ENCODE measurements at places on chromosomes 5 and 9.

- DNase-seq, result no peak
Measured at GRCh38 chr5:69271376-69271775, 36.7 kb downstream of the CDK7 start.

GRCh38 chr5:134466241-134467069, 54.8 kb upstream of the CDKN2AIPNL start:
- peak; percentile 95 for DNase-seq

DNA sequence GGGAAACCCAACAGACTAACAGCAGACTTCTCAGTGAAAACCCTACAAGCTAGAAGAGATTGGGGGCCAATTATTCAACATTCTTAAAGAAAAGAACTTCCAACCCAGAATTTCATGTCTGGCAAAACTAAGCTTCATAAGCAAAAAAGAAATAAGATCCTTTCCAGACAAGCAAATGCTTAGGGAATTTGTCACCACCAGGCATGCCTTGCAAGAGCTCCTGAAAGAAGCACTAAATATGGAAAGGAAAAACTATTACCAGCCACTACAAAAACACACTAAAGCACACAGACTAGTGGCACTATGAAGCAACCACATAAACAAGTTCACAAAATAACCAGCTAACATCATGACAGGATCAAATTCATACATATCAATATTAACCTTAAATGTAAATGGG, 131.1 kb downstream of the OR2K2 start:
- DNase-seq, result no peak

DNA sequence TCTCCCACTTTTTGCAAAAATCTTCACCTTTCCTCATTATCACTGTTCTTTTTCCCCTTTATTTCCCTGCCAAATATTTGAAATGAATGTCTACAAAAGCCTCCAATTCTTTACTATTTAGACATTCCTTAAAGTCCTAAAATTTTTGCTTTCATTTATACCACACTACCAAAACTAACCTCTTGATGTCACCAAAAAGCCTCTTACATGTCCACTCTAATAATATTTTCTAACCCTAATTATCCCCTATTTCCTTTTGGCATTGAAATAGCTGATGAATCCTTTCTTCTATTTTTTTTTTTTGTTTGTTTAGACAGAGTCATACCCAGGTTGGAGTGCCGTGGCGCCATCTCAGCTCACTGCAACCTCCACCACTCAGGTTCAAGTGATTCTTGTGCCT, 32.3 kb upstream of the NRG2 start:
- DNase-seq, result no peak

- DNase-seq, result no peak
Measured at GRCh38 chr5:56003679-56004078, 8.9 kb upstream of the IL6ST start.

- DNase-seq, result peak; percentile 22
Measured at GRCh38 chr5:94793113-94793815, 174.8 kb downstream of the SLF1 start.

GRCh38 chr5:57825031-57825686, 342.5 kb upstream of the ACTBL2 start:
- no peak for DNase-seq

- no peak for DNase-seq
Measured at GRCh38 chr5:92998456-92998855, 582.6 kb downstream of the NR2F1-AS1 start.

DNA sequence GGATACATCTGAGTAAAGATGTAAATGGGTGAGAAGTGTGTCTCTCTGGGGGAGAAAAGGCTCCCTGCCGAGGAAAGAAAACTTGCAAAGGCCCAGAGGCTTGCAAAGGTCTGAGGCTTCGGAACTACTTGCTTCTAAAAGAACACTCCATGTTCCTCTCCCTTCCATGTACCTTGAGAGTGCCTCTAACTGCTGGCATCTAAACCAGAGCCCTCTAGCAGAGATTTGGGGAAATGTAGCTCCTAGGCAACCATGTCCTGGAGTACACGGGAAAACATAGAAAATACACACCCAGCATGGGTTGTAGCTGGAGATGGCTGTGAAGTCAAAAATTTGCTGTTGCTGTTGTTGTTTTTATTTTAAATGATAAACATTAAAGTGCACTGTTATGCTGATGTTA, 151.6 kb downstream of the SYK start:
- no peak for DNase-seq

DNA sequence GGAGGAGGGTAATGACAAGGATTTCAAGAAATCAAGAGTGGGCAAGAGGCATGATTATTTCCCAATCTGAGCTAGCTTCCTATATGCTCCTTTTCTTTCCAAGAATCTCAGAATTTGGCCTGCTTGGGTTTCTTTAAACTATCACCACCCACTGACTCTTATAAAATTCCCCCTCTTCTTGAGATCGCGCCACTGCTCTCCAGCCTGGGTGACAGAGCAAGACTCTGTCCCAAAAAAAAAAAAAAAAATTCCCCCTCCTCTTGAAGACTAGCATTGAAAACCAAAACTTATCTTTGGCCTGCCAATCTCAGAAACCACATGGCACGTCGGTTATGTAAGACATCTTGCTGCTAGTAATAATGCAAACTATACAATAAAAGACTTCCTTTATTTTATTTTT, 3.4 kb upstream of the DMXL1 start:
- no peak for DNase-seq

DNA sequence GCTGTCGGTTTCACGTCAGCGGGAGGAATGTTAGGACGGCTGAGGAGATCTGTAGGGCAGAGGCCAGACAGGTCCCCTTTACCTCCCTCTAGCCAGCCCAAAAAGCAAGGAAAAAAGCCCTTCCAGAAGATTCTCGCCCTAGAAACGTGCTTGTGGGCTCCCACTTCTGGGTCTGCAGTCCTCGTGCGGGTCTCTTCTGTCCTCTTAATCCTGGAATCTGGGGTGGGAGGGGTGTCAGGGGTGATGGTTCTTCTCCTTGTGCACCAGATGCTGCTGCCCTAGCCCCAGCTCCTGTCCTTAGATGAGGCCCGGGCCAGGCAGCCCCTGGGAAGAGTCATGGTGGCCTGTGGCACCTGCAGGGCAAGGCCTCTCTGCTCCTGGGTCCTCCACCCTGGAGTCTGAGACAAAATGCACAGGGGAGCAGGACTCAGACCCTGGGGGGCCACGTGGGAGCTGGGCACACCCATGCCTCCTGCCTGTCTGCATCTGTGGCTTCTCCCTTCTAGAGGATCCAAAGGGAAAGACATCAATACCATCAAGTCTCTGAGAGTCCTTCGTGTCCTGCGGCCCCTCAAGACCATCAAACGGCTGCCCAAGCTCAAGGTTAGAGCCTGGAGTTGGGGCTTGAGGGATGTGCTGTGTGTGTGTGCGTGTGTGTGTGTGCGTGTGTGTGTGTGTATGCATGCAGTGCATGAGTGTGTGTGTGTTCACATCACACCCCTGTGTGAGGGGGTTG, 174.2 kb downstream of the CACNA1B start:
- DNase-seq, result no peak

DNA sequence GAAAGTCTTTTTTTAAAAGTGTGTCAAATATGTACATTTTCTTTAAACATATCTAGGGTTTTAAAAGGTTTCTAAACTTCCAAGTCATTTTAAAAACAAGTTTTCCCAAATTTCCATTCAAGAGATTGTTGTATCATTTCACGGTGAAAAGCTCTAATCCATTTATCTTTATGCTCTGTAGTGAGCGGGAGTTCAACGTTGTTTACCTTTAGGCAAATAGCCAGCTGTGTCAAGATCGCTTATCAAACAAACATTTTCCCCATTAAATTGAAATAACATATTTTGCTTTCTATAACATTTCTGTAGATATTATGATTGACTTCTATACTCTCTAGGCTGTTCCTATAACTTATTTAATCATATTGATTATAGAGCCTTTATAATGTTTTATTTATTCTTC, 75.1 kb downstream of the CTSL start:
- peak; percentile 25 for DNase-seq

- no peak for DNase-seq
Measured at GRCh38 chr5:74322191-74322590, 318.3 kb downstream of the ENC1 start.

GRCh38 chr5:138339464-138339863, 1.4 kb downstream of the FAM53C start:
- no peak for DNase-seq

GRCh38 chr9:129093602-129094386, 12.9 kb downstream of the DOLPP1 start:
- no peak for DNase-seq

DNA sequence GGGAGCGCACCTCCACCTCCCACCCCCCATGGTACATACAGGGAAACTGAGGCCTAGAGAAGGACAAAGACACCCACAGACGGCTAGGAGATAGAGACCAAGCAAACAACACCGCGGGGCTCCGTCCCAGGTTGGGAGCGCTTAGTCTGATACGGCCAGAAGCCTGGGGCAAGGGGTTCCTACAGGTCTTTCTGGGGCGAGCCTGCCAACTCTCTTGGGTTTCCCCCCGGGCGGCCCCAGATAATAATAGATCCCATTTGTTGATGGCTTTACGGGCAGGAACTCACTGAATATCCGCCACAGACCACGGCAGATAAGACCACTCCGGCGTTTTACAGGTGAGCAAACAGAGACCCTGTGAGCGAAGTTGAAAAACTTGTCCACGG, 5.0 kb upstream of the EBF1 start:
- DNase-seq, result no peak

GRCh38 chr5:154465169-154465568, 12.9 kb downstream of the HAND1 start:
- no peak for DNase-seq

DNA sequence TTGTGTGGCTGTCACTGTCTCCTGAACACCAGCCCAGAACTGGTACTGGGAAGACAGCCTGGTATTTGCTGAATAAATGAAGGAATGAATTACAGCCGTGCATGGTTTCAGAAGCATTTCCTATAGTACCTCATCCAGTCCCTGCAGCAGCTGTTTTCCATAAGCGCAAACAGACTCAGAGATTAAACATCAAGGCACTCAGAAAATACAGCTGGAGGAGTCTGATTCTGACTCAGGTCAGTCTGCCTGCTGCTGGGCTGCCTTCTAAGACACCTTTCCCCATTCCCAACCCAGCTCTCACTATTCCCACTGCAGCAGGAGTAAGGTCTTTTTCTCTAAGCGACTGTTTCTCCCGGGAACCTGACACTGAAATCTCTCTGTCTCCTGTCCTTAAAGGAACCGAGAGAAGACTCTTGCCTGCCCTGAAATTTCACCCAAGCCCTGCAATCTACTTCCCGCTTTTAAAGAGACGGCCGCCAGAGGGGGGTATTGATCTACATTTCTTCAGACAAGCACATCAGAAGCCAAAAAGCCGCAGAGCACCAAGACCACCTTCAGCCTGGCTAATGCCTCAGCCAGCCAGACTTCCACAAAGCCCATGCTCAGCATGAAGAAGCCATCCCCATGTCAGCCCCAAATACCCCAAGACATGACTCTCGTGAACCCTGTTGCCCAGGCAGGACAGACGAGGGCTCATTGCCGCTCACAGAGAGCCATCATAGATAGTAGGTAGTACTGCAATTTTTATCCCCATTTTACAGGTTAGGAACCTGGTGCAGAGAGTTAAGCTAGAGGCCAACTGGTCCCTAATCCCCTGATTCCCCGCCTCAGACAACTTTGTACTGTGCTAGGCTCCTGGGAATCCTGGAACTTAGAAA, 5.4 kb upstream of the FOXI1 start:
- DNase-seq, result peak; percentile 82

- DNase-seq, result no peak
Measured at GRCh38 chr5:123104607-123105006, 15.6 kb downstream of the PRDM6 start.

DNA sequence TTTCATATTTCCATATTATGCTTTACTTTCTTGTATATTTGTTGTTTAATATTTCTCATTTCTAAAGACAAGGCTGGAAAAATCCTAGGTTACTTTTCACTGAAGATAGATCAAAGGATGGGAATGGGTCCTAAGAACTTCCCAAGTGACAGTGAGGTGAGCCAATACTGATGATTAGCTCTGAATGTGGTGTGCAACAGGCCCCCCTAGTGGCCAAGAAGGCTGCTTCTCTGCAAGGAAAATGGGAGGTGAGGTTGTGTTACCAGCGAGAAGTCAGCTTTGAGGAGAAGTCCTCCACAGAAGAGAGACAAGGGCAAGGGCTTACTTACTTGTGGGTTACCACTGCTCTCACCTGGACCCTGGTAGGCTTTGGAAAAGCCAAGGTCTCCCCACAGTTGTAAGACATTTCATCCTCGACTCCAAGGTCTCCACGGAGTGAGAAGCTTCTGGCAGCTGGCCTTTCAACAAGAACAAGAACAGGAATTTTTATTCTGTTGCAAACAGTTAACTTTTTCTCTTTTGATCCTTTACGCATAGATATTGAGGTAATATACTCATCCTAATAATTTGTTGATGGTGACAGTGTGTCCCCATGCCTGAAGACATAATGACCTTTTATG, 69.9 kb downstream of the MAMDC2 start:
- peak; percentile 78 for DNase-seq

DNA sequence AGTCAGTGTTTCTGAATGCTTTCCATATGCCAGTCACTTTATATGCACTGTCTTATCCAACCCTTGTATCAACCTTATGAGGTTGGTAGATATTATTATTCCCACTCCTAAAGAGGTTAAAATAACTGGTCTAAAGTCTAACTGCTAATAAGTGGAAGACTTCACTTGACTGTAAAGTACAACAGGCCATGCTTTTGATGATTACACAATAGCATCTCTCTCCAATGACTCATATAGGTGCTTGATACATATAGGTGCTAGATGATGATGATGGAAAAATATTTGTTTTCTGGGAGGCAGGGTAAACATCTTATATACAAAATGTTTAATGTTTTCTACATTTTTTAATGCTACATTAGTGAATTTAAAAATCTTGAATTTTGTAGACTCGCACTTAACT, 75.9 kb upstream of the NR3C1 start:
- no peak for DNase-seq

GRCh38 chr5:42784132-42784531, 27.5 kb downstream of the CCDC152 start:
- no peak for DNase-seq

- no peak for DNase-seq
Measured at GRCh38 chr9:87521834-87522233, 24.2 kb downstream of the DAPK1 start.

DNA sequence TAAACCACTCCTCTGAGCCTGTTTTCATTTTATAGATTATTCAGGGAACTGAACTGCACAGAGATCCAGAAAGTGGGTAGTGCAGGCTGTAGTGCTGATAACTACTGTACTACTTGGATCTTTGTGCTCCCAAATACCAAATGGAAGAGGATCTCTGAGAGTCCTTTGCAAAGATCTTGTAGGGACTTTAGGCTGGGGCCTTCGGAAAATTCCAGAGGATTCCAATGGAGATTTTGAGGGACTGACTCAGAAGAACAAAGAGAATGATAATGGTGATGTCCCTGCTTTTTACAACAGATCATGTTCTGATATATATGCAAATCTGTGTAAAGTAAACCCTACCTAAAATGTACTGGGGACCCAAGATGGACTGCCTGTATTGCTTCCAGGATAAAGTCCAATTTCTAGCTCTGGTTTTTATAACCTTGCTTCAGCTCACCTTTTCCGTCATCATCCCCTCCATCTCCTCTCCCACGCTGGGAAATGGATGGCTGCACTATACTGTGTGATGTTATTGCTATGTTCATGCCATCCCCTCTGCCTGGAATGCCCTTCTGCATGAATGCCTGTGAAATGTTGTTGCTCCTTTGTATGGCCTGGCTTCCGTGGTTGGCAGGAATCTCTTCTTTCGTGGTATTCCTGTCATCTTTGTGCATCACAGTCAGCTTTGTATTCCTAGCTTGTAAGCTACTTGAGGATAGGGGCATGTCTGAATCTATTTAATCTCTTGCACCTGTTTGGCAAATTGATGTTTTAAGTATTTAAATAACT, 9.7 kb upstream of the PSMD5 start:
- no peak for DNase-seq

- DNase-seq, result peak; percentile 1
Measured at GRCh38 chr9:20271723-20272122, 350.6 kb downstream of the MLLT3 start.

All from NCI-H82 (cell line).